ENCODE measurements at places on chromosomes 4 and X. TPM values are rescaled to one million over a fixed set of nuclear protein-coding genes. Genes with fewer than 3 reads are reported as not detected.

DNA sequence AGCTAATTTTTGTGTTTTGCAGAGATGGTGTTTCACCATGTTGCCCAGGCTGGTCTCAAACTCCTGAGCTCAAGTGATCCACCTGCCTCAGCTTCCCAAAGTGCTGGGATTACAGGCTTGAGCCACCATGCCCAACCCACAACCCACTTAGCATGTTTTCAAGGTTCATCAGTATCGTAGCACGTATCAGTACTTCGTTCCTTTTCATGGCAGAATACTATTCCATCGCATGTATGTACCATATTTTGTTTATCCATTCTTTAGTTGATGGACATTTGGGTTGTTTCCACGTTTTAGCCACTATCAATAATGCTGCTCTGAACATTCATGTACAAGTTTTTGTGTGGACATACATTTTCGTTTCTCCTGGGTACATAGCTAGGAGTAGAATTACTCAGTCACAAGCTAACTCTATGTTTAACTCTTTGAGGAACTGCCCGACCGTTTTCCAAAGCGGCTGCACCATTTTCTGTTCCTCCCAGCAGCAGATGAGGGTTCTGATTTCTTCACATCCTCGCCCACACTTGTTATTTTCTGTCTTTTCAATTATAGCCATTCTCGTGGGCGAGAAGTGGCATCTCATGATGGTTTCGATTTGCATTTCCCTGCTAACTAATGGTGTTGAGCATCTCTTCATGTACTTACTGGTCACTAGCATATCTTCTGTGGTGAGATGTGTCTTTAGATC lies 32.5 kb downstream of the MAN2B2 start:
- DNase-seq, result peak; percentile 55

The RTL5 gene
- total RNA-seq, result 2.2 TPM

DNA sequence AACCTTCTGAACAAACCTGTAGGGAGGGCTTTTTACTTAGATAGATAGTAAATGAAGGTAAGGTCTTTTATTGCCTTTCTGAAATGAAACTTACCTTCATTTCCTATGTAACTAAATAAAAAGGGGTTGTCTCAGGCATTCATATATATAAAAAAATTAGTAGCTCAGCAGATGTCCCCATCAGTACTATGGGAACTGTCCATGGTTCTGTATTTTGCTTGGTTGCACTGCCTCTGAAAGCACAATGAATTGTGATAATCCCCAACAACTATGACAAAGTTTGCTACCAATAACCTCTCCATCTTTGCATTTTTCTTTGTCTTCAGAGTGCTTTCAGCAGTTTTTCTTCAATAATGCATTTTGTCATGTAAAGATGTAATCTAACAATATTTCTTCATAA lies 222.4 kb downstream of the SLIT2 start:
- DNase-seq, result no peak

DNA sequence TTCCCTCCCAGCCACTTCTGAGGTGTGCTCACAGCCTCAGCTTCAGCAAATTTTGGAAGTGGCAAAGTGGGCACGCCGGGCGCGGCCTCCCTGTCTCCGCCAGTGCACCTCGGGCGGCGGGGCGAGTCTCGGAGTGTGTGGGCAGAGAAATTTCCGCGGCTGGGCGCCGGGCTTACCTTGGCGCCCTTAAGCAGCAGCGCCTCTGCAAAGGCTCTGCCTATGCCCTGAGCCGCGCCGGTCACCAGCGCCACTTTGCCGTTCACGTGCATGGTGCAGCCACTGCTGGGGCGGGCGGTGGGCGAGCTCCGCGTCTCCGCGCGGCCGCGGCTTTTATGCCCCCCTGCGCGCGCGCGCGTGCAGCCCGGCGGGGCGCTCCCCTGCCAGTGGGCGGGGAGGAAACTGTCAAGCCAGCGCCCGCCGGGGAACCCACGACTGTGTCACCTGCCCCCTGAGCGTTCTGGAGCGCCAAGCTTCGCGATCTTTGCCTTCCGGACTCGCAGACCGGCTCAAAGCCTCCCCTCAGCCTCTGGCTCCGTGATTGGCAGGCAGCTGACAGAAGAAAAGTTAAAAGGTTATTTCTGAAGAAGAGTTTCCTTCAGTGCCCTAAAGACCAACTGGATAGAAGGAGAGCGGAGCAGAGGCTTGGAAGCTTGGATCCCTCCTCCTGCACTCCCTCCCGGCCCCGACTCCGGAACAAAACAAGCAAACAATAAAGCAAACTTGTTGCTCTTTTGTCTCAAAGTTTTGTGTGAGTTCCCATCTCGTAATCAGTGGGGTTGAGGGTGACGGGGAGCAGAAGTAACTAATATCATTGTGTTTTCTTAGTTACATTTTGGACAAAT lies at the start of gene HPGD:
Gene HPGD (minus strand): TSS at position 306 of the 842 bp plus-strand sequence. CDS start 37 bp downstream, at position 269.
- DNase-seq, result peak; percentile 41

The GRIA2 gene
- total RNA-seq, result under 0.01 TPM

DNA sequence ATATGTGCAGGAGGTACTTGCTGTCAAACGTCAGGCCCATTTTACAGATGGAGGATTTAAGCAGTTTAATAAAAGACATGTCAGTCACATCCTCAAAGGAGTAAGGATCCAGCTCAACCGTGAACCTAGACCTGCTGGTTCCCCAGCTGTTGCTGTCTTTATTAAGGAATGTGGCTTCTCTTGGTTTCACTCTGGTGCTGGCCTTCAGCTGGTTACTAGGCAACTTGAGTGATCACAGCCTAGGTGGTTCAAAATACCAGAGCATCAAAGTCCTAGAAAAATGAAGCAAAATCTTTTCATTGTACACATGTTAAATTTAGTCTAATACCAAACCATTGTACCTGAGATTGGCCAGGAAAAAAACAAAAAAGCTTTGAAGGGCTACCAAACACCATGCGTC lies 32.7 kb upstream of the GLRA2 start:
- DNase-seq, result no peak

- no peak for DNase-seq
Observed at GRCh38 chr4:181611946-181612600, 631.1 kb upstream of the TENM3 start.

The TRIM60 gene
- not detected for total RNA-seq

DNA sequence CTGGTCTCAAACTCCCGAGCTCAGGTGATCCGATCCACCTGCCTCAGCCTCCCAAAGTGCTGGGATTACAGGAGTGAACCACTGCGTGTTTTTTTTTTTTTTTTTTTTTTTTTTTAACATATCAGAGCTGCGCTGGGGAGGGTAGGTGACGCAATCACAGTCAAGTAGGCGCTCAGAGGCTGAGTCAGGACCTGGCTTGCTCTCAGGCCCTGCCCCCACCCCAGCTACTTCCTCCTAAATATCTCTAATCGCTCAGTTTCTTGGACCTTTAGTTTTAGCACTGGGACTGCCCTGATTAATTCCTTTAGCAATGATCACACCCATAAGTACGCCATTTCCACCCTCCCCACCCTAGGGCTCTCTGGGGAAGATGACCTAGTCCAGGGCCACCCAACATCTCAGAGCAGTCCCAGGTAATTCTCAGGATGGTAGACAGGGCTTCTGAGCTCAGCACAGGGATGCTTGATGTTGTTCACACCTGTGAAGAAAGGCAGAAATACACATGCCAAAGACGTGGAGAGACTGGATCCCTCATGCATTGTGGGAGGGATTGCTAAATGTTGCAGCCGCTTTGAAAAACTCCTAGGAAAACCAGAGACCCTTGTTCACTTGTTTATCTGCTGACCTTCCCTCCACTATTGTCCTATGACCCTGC lies 50.2 kb downstream of the DDX3X start:
- peak; percentile 65 for DNase-seq

DNA sequence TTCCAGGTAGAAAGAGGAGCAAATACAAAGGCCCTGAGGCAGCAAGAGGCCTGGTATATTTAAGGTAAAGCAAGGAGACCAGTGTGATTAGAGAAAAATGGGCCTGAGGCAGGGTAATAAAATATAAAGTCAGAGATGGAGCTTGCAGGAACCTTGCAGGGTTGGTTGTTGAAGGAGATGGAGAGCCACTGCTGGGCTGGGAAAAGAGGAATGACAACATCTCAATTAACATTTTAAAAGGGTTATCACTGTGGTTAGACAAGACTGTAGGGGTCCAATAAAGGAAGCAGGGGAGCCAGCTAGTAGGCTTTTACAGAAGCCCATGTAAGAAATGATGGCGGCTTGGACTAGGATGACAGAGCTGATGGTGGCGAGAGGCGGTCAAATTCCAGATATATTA lies 205.5 kb upstream of the MBNL3 start:
- DNase-seq, result no peak

The PASD1 gene
- total RNA-seq, result not detected

DNA sequence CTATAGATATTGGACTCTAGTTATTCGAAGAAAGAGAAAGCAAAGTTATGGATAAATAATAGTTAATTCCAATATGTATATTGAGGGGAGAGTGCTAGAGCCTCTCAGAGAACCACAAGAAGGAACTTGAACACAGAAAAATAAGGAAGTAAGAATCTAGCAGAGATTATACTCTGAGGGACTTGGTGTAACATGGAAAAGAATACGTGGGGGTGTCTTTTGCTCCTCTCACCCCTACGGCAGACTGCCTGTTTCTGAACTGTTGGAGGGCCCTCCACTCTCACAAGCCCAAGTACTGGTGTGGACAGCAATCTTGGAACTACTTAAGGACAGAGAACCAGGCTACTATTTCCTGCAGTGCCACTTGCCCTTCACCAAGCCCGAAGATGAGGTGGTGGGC lies 1174.4 kb upstream of the PCDH10 start:
- DNase-seq, result peak; percentile 32

The GABRG1 gene
- not detected for total RNA-seq

The TXK gene
- total RNA-seq, result 0.72 TPM

DNA sequence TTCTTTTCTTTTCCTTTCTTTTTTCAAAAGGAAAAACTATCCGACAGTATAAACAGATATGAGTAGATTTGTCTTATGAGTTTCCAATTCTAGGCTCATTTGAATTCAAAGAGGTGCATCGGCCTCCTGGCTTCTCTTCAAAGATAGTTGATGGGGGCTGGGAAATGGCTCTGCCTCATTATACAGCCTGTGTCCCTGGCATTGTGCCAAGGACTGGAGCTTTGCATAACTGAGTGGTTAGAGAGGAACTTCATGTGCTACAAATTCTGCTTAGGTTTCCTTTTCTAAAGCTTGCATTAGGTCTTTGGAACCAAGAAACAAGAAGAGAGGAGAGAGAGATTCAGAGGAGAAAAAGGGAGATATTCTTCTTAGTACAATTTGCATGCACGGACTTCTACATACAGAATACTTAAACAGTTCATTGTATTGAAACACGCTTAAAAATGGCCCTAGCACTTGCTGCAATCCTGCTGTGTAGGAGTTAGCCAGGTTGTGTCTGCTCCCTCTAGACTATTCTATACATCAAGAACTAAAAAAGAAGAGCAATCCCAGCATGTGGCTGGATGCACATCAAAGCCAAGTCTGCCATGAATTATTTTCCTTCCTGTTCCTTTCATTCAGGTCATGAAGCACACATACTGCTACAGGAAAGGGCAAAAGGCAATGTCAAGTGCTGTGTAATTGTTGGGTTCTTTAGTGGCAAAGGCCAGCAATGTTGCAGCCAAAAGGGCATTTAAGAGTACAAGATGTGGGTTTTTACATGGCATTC lies 70.9 kb downstream of the INTS12 start:
- no peak for DNase-seq

DNA sequence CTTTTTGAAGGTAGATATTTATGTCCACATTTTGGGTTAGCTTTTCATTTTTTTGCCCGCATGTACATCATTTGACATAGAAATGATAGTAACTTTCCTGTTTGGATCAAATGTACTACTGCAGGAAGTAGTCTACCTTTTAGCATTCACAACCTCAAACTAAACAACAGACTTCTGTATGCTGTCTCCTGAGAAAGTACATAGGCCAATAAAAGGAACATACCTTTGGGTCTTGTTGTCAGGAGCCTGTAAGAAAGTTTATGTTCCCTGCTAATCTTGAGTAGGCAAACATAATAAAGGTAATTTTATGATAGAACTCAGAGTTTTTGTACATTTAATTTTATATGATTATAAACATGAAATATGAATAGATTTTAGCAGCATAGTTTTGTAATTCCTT lies 54.2 kb downstream of the STAG2 start:
- DNase-seq, result peak; percentile 3

- DNase-seq, result no peak
Observed at GRCh38 chr4:41232406-41232805, 18.1 kb upstream of the APBB2 start.

DNA sequence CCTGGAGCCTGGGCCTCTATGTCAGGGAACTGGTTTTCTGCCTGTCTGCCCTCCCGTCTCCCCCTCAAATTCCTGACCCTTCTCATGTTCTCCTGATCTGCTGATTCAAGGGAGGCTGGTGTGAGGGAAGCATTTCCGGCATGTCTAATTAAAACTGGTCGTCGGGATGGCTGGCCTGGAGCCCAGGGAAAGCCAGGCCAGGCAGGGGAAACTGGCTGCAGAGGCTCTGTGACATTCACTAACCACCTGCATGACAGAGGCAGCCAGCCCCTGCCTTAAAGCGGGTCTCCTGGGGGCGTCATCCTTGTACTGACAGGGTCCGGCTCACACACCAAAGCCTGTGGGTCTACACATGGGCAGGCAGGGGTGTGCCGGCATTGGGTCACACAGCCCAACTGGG lies 35.2 kb downstream of the ABLIM2 start:
- DNase-seq, result no peak

GRCh38 chrX:40140706-40141499 lies 43.1 kb upstream of the BCOR start:
- peak; percentile 89 for DNase-seq

The CTAG2 gene
- total RNA-seq, result 0.88 TPM

DNA sequence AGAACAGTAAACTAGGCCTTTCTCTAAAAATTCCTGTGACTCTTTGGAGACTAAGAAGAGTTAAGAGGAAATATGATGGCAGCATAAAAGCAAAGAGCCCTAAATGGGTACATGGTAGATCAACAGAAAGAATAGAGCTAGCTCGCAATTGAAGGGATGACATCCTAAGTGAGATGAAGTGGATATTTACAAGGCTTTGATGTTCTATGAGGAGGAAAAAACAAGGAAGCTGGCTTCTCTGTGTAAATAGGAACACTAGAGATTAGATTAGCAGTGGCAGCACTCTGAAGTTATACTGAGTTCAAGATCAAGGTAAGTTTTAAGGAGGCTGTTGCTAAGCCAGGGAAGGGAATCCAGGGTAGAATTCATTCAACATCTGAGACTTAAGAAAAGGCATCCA lies 73.1 kb upstream of the MBNL3 start:
- DNase-seq, result no peak

GRCh38 chr4:151408630-151409469 lies at the start of gene FHIP1A:
Gene FHIP1A (plus strand): TSS chr4:151409176. CDS start chr4:151566260, 157,084 bp downstream.
- peak; percentile 95 for DNase-seq

The DGAT2L6 gene
- total RNA-seq, result not detected

GRCh38 chrX:150542846-150543229 lies 25.6 kb upstream of the MTM1 start:
- DNase-seq, result no peak

GRCh38 chrX:13659063-13659462 lies 6.1 kb downstream of the TCEANC start:
- DNase-seq, result peak; percentile 58

GRCh38 chr4:183431614-183432013 lies 12.8 kb upstream of the CDKN2AIP start:
- DNase-seq, result no peak
